Inflammatory macrophage treated with lipopolysaccharide for 4 hours (primary cell): ENCODE measurements at places on chromosomes 12 and 14.

GRCh38 chr12:92398565-92399309, 253.1 kb upstream of the BTG1 start:
- no peak for DNase-seq

- peak; percentile 56 for DNase-seq
Measured at GRCh38 chr12:119666226-119666795, 1.6 kb upstream of the PRKAB1 start.

DNA sequence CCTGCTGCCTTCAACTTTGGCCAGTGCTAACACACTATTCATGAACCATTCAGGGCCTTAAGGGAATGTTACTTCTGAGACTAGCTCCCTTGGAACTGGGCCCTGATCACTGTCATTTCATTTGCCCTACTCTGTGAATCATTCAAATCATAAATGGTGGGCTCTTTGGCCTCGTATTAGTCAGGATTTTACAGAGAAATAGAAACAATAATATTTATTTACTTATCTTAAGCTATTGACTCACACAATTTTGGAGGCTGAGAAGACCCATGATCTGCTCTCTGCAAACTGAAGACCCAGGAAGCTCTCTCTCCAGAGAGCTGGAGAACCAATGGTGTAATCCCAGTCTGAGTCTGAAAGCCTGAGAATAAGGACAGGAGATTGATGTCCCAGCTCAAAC, 398.5 kb downstream of the LRIG3 start:
- no peak for DNase-seq

DNA sequence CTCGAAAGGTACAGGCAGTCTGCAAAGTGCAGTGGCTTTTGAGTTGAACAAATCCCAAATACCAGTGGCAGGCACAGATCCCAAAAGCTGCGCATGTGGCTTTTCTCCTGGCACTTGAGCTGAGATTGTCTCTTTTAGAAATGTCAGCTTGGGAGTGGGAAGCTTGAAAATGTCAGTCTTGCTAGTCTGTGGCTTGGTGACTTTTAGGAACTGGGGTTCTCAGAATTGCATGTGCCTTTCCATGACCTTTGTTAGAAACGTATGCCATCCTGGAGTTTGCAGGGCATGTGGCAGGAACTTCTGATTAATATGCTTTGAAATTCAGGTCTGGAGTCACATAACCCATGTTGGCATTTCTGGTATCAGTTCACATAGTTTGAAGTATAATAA, 182.1 kb downstream of the CHST11 start:
- DNase-seq = peak; percentile 72

- DNase-seq = peak; percentile 31
Measured at GRCh38 chr12:19707948-19708409, 268.7 kb downstream of the AEBP2 start.

- DNase-seq = peak; percentile 85
Measured at GRCh38 chr12:32600681-32601080, 78.4 kb upstream of the DNM1L start.

DNA sequence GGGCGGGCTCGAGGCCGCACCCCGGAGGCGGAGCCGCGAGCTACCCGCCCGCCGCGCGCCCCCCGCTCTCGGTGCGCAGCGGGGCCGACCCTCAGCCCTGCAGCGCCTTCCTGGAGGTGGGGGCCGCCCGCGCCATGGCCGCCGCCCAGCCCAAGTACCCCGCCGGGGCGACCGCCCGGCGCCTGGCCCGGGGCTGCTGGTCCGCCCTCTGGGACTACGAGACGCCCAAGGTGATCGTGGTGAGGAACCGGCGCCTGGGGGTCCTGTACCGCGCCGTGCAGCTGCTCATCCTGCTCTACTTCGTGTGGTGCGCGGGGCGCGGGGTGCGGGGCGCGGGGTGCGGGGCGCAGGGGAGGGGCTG, at the start of gene P2RX2:
Gene P2RX2, plus strand, starts transcription at position 94 of the 361 bp plus-strand sequence. Its CDS starts 41 bp downstream, at position 135.
- DNase-seq = no peak

DNA sequence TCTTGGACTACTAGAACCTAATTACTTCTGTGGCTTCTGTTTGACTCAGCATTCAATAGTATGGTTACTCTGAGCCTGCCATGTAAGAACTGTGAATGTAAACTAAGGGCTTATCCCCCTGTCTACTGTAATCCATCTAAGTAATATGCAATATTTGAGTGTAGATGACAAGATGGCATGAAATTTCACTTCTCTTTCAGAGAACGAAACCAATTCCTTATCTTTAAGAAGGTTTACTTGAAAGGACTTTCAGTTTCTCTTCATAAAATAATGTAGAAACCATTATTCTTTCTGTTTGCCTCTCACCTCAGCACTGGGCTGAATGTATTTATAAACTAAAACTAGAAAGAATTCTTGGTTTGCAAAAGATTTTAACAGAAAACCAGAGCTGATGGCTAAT, 60.4 kb upstream of the ARID2 start:
- peak; percentile 88 for DNase-seq

GRCh38 chr14:96811985-96812667, 14.9 kb downstream of the VRK1 start:
- no peak for DNase-seq

- no peak for DNase-seq
Measured at GRCh38 chr12:1529228-1529861, 65.0 kb downstream of the FBXL14 start.

DNA sequence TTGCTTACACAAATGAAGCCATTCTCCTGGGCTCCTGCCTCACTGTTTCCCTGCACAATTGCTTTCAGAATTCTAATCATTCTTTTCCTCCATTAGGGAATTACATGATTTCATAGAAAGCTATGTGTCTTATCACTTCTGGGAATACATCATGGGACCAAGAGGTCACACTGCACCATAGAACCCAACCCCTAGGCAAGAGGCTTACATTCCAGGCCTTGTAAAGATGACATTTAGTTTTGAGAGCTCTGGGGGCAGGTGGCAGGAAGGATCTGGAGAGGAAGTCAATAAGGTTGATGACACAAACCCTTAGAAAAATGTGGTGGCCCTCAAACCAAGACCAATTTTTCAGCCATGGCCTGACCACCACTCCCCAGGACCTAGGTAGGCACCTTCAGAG, 57.1 kb downstream of the NUAK1 start:
- DNase-seq = no peak

GRCh38 chr14:100802766-100803165, 23.2 kb upstream of the MEG3 start:
- DNase-seq = no peak

- no peak for DNase-seq
Measured at GRCh38 chr12:119005085-119005484, 23.7 kb downstream of the SRRM4 start.

DNA sequence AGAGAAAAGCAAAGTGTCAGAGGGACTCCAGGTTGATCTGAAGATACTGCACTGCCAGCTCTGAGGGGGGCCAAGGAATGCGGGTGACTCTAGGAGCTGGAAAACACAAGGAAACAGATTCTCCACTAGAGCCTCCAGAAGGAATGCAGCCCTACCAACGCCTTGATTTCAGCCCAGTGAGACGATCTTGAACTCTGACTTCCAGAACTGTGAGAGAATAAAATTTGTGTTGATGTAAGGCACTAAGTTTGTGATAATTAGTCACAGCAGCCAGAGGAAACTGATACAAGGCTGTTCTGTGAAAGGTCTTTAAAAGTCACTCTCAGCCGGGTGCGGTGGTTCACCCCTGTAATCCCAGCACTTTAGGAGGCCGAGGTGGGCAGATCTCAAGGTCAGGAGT, 34.2 kb downstream of the CKAP4 start:
- no peak for DNase-seq

GRCh38 chr12:105224399-105224798, 11.6 kb downstream of the APPL2 start:
- DNase-seq = no peak

DNA sequence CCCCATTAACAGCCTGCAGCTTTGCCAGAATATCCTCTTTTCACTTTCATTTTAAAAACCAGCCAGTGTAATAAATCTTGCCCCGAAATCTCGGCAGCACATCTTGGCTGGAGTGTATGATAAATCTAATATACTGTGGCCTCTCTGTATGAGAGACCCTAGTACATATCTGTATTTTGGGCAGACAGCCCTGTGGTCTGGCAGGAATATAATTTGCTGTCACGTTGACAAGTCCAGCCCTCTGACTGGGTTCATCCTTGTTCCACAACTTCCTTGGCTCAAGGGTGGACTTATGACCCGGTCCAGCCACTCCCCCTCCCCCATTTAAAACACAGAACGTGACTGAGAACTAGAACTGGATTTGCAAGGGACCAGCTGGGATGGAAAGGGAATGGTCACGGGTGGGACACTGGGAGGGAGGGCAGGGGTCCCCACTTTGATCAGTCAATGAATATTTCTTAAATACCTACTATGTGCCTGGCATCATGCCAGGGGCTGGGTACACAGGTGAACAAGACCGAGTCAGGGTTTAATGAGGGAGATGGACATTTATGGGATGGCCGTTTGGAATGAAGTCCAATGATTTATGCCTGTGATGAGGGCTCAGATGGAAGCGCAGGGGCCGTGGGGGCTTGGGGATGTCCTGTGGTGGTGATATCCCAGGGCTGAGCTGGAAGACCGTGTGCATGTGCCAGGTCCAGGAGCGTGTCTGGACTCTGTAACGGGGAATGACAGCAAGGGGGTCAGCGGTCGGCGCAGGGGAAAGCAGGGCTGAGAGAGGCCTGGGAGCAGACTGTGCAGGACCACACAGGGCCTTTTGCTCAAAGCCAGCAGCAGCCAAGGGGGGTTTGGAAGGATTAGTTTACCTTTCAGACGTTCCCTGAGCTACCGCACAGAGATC, 190.5 kb downstream of the PHETA1 start:
- no peak for DNase-seq

DNA sequence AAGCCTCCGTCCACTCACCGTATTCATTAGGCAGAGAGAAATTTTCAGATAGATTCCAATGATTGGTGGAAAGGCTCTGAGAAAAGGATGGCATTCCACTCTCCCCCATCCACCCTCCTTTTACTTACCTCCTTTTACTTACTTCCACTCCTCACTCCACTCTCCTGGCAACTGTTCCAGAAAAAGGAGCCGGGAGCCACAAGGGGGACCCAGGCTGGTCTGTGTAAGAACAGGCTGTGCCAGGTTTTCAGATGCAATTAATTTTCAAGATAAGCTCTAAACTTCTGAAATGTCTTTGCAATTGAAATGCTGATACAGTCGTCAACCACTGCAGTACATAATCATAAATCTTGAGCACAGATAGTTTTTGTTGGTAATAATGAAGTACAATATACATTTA, 248.8 kb downstream of the ANO6 start:
- DNase-seq = no peak

DNA sequence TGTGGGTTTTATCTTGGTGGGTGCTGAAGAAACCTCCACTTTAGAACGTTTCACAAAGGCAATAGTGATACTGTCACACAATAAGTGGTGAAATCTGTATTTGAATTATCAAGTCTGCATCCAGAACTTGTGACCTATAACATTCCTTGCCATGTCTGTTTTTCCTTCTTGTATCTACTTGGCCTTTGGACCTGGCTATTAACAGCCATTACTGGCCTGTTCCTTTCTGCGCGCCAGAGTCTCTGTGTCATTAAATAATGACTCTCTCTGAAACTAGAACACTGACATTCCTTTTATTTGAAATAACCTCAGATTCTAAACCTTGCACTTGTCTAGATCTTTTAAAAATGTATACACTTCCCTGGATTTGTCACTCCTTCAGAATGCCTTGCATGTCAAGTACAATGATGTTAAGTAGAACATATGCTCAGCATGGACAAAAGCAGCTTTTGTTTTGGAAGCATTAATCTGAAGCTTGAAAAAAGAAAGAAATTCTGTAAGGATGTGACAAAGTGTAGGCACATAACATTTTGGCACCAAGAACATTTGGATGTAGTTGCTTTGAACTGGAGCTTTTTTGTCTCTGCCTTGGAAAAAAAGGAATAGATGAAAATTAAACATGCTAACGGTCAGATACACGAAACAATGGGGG, 95.5 kb upstream of the RPL10L start:
- DNase-seq = no peak

DNA sequence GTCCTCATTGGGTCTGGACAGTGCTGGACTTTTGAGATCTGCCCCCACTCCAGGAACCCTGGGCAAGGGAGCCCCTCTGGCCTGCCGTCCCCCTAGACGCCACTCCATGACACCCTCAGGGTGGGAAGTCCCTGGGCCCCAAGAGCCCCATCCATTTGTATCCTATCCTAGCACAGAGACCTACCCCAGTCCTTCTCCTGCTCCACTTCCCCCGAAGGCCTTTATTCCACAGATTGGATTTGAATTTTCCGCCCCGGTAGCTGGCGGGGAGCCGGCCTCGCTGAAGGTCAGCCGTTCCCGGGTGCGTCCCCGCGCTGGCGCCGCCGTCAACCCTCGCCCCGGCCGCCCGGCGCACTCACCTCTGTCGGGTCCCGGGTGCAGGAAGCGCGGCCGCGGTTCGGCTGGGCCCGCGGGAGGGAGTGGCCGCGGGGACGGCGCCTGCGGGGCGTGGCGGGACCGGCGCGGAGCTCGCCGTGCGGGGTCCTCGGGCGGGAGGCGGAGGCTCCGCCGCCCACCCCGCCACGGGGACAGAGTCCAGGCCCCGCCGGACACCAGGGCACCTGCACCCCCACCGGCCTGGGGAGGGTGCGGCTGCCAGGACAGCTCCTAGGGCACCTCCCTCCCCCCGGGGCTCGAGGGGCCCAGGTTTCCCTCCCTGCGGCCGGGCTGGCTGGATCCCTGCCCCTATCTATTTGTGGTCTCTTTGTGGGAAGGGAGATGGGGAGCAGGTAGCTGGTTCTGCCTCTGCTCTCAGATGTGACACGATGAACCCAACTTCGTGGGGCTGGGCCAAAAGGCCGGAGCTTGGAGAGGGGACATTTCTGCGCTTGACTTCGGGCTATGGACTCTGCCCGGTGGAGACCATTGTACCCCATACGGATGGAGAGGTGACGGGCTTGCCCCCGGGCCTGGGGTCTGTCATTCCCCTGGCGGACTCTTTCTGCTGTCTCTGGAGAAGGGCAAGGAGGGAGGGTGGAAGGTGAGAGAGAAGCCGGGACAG, 19.9 kb upstream of the GPR68 start:
- no peak for DNase-seq

DNA sequence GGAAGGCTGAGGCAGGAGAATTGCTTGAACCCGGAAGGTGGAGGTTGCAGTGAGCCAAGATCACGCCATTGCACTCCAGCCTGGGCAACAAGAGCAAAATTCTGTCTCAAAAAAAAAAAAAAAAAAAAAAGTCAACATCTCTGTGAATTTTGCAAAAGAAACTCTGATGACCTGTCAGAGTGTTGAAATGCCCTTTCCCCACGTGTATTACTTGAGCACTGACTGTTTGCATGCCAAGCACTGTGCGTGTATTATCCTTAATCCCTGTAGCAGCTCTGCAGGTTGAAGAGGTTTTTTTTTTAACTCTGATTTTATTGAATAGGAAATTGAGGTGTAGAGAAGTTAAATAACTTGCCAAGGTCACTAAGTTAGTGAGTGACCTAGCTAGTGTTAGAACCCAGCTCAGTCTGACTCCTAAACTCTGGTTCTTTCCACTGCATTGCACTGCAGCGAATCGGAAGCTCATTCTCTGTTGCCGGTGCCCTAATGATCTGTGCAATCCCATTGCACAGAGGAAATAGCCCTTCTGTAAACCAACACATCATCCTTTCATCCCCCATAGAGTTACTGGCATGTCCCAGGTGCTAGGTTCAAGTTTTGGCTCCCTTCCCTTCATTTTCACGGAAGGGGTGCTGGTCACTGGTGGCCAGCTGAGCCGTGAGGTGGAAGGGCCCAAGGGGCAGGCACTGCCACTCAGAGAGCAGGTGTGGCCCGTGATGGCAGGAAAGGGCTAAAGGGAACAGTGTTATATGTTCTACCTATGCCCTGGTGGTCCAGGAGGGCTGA, 122.3 kb downstream of the EML1 start:
- DNase-seq = no peak

GRCh38 chr14:100671906-100672305, 54.8 kb upstream of the DLK1 start:
- no peak for DNase-seq
